ENCODE measurements at places on chromosomes 11 and 22.
A peak's percentile ranks its signal among the peaks of the same experiment; 100 is the strongest.

- no peak for DNase-seq
These were observed 19.0 kb upstream of the CCDC134 start for GRCh38 chr22:41781507-41781906.

GRCh38 chr11:107504981-107505380 lies 47.4 kb upstream of the CWF19L2 start:
- no peak for DNase-seq

DNA sequence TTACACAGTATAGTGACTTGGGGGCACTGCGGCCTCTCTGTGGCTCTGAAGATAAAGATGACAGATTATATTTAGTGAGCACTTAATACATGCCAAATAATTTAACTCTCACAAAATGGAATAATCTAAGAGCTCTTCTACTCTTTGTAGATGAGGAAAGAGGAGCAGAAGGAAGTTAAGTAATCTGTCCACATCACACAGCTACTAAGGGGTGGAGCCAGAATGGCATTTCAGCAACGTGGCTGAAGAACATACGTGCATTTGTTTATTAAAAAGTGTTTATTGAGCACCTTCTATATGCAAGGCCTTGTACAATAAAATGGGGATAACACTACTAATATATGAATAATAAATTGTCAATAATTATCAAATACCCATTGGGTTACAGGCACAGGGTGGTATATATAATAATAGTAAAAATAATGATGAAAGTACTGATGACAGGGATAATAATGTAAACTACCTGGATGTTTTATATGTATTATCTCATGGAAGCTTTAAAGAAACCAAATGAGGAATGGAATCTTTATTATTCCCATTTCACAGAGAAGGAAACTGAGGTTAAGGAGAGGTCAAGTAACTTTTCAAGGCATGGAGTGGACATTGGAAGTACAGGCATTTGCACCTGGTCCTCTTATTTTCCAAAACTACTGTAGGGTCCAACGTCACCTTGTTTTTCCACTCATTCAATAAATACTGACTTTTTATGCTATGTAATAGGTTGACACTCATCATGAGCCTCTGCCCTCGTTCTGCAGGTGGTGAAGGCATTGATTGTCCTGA lies 38.0 kb upstream of the IL17RA start:
- no peak for DNase-seq

DNA sequence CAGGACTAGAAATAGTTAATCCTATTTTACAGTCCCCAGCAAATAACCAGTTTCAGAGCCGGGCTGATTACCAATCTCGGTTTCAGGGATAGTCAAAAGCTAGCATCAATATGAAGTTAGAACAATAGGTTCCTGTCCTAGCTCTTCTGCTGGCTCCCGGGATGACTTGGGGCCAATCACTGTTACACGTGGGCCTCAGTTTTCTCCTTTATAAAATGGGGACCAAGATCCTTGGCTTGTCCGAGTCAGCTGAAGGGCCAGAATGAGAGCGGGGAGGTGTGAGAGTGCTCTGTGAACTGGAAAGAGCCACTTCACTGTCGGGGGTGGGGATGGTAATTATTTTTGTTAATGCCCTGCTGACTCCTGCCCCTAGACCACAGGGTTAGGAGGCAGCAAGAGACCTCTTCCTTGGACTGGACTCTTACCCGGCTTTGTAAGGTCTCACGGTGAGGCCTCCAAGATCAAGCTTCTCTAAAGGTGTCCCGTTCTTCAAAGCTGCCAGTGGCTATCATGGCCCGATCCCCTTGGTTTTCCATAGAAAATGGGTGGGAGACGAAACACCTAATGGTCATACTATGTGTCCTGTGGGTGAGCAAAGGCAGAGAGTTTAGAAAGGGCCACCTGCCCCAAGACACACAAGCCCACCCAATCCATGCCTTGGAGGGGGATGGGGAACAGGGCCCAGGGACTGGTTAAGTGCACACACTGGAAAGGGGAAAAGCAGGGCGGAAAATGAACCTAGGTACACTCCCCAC lies 1.4 kb downstream of the UCP2 start:
- no peak for DNase-seq

GRCh38 chr11:12846786-12847615 lies 162.1 kb upstream of the RASSF10 start:
- no peak for DNase-seq

- DNase-seq: peak; percentile 11
These were observed 23.6 kb upstream of the ALX4 start for GRCh38 chr11:44333271-44334218.

- DNase-seq: no peak
These were observed 38.5 kb upstream of the ARFGAP3 start for GRCh38 chr22:42895541-42895981.

DNA sequence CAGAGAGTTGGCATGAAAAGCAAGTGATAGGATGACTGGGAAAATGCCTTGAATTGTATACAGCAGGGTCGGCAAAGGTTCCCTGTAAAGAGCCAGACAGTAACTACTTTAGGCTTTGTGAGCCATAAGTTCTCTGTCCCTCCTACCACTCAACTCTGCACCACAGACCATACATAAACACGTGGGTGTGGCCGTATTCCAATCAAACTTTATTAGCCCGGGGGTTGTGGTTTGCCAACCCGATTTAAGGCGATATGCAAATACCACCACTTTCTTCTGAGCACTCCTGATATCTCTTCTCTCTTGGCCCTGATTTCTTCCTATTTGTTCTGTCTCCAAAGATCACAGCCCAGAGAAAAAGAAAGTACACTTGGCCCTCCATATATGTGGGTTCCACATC lies 87.5 kb downstream of the MN1 start:
- DNase-seq: no peak

DNA sequence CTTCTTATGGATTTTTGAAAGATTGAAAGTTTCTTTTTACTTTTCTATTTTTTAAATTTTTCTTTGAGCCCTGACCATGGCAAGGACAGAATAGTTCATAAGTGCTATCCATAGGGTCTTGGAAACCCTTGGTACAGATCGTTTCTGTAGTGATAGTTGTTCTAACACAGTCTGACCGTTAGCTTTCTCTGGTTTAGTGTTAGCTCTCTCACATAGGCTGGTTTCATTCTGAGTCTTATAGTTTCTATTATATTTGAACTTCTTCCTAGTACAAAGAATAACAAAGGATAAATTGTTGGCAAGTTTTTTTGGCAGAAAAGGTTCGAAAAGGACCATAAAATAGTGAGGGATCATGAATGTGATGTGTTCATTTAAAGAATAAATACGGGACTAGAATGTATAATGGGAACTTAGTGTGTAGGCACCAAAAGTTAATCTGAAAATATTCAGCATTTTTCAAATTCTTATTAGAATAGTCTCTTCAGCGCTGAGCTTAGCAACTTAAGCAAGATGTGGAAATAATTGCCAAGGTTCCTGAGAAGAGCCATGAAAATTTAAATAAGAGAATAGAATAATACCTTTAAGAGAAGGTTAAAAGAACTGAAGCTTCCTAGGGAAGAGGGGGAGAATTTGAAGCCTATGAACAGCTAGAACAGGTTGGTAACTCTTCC lies 24.1 kb downstream of the FDX1 start:
- DNase-seq: no peak

GRCh38 chr11:48029681-48030290 lies 49.4 kb downstream of the PTPRJ start:
- DNase-seq: no peak

- DNase-seq: no peak
These were observed 199.0 kb downstream of the BRD1 start for GRCh38 chr22:49628391-49629260.

DNA sequence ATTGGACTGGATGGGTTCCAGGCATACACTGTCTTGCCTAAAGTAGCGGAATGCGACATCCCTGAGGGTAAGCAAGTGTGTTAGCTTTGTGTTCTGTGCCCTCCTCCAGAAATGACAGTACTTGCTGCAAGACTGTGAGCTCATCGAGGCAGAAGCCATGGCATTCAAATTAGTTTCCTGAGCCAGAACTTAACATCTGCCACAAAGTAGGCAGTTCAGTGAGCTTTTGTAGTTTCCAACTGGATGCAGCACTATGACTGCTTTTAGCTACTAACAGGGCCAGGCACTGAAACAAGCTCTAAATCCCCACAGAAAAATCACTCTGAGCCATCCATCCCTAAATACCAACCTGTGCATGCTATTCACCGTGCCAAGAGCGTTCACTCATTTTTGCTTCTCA lies 1.2 kb upstream of the FAR1 start:
- no peak for DNase-seq

DNA sequence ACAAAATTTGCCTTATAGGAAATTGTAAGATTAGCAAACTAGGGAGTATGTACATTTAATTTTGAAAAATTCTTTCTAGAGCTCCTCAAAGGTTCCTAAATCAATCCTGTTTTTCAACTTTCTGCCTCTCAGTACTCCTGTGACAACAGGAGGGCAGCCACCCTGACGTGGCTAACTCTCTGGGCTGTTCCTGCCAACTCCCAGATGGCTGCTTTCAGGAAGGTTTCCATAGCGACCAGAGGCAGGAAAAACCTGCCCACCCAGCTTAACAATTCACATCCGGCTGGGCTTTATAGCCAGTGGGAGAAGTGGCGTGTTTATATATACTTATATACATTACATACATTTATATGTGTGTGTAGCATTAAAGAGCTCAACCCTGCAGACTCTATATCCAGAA lies 26.5 kb downstream of the SGSM3 start:
- DNase-seq: peak; percentile 72

GRCh38 chr11:70883973-70884623 lies 368.3 kb downstream of the SHANK2 start:
- DNase-seq: no peak

- DNase-seq: no peak
These were observed 308.9 kb downstream of the NXPE2 start for GRCh38 chr11:114987186-114987760.

DNA sequence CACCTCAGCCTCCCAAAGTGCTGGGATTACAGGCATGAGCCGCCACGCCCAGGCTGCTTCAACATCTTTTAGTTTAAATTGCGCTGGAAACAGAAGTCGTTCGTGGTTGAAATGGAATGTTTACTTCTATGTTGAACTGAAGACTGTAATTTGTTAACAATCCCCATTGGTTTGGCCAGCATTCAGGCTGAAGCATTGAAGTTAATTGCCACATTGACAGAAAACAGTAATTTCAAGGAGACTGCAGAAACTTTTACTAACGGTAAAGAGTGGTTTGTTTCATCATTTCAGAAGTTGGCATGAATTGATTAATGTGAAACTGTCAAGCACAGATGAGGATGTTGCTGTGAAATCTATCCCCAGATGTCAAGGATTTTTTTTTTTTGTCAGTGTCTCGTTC lies 14.2 kb downstream of the AP5B1 start:
- DNase-seq: peak; percentile 78

DNA sequence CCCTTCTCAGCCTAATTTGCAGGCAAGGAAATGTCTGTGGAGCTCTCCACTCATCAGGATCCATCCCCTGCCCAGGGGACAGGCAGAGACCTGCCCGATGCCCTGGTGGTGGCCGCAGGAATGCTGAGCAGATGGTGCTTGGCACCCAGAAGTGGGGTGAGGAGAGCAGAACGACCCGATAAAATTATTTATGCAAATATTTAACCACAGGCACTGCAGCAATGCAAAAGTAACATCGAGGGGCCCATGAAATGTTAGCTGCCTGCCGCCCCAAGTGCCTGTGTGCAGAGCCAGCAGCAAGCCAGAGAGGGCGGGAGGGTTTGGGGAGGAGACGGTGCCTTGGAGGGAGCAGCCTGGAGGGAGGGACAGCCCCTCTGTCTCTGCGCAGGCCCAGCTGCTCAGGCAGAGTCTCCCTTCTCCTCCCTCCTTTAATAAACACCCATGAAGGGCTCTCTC lies 205.5 kb downstream of the CTTN start:
- DNase-seq: no peak

GRCh38 chr11:62573592-62574362 lies at the start of gene EEF1G:
EEF1G (minus strand) TSS chr11:62573891; CDS start chr11:62573842, 49 bp downstream.
- peak; percentile 100 for DNase-seq

DNA sequence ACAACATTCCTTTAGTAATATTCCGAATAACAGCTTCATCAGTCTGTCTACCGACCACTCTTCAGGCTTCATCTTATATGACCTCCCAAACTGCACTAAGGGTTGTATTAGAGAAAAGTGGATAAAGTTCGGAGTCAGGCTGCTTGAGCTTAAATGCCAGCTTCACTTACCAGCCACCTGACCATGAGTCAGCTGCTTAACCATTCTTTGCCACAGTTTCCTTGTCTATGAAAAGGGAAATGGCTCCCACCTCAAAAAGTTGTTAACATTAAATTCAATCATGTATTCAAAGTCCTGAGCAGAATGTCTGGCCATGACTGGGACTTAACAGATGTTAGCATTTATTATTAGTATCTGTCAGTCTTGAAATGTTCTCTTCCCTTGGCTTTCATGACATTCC lies 20.9 kb downstream of the LIMK2 start:
- no peak for DNase-seq

DNA sequence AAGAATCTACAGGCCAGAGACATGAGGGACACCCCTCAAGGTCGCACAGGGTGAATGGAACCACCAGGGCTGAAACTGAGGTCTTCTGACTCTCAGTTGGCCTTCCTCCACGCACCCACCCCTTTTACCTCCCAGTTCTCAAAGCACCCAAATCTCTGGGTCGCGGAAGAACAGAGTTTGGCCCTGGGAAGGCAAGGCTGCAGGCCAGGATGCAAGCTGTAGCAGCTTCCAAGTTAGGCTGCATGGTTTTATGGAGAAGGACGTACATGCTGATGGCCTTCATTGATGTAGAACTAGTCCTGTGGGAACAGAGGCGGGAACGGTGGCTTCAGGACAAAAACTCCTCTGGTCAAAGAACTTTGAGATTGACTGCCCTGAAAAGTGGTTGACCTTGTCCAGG lies 143.5 kb upstream of the B3GAT1 start:
- DNase-seq: no peak

GRCh38 chr11:45881708-45882368 lies 3.6 kb upstream of the MAPK8IP1 start:
- DNase-seq: no peak

- no peak for DNase-seq
These were observed 12.3 kb downstream of the DGAT2 start for GRCh38 chr11:75780888-75781287.
